ENCODE measurements at places on chromosomes 5 and 9. TPM values are rescaled to one million over a fixed set of nuclear protein-coding genes. Genes with fewer than 3 reads are reported as not detected.

GRCh38 chr9:79471580-79472543 lies 99.9 kb upstream of the TLE4 start:
- peak; percentile 16 for DNase-seq

GRCh38 chr9:127968700-127969383 lies 11.9 kb downstream of the EEIG1 start:
- peak; percentile 91 for DNase-seq

GRCh38 chr9:694092-694402 lies 147.4 kb upstream of the DMRT1 start:
- DNase-seq: no peak

DNA sequence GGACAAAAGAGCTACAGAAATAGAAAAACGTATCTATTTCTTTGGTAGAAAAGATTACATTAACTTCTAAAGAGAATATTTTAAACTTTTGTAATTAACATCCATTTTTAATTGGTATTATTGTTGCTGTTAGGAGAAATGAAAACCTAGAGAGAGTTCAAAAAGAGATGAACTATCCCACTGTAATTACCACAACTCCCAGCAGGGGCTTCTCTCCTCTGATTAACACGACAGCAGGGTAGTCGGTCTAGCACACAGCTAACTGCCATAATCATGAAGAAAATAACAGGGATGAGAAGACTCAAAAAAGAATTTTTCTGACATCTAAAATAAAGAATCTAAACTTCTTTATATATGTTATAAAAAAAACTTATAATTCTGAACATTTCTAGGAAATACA lies 86.2 kb upstream of the CDH9 start:
- no peak for DNase-seq

DNA sequence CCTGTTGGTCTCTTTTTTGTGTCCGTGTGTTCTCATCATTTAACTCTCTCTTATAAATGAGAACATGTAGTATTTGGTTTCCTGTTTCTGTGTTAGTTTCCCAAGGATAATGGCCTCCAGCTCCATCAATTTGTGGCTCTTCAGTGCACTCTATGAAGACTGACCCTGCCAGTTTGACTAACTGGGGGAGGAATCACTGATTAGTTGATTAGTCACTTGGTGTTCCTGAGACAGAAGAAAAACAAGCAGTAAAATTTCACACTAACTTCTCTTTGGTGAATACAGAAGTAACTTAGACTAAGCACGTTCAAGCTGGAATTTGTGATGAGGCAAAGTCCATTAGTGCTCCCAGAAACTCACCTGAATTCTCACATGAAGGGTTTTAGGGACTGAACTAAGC lies 495.8 kb upstream of the RORB start:
- peak; percentile 37 for DNase-seq

DNA sequence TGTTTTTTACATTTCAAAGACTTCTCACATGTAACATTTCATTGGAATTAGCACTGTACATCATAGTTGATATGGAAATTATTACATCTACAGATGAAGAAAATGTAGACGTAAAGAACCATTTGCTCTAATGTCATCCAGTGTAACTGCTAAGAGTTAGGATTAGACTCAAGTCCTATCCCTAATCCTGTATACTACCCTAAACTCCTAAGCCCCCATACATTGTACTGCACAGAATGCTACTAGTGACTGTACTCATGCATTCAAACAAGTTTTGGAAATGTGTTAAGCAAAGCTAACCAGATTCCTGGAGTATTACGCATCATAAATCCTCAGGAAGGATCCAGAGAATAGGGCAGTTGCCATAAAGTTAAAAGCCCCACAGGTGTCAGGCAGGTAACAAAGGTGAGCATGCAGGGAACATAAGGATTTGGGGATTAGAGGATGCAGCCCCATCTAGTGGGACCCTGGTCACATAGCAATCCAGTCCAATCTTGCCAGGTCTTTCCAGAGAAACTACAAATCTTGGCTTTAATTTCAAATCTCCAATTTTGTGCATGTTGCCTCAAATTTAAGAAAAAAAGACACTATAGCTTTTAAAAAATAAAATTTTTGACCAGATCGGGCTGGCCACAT lies 32.0 kb downstream of the HAVCR1 start:
- DNase-seq: peak; percentile 8

The CDKN2B-AS1 gene
- not detected for total RNA-seq

The SCGB3A2 gene
- total RNA-seq: not detected
